Activated CD4-positive, alpha-beta T cell treated with anti-CD3 and anti-CD28 coated beads, Interleukin-2, amount 50 U/mL, for 24 hours (primary cell): ENCODE measurements at places on chromosomes 7 and 10.

GRCh38 chr10:34179280-34179679 is 635.8 kb downstream of the PARD3 start:
- DNase-seq, result no peak

GRCh38 chr7:70334871-70335270 is 736.6 kb downstream of the AUTS2 start:
- no peak for DNase-seq

- DNase-seq, result no peak
Measured at GRCh38 chr10:84613336-84614021, 285.1 kb downstream of the CCSER2 start.

GRCh38 chr7:159007996-159008389 is 136.7 kb downstream of the VIPR2 start:
- DNase-seq, result no peak

DNA sequence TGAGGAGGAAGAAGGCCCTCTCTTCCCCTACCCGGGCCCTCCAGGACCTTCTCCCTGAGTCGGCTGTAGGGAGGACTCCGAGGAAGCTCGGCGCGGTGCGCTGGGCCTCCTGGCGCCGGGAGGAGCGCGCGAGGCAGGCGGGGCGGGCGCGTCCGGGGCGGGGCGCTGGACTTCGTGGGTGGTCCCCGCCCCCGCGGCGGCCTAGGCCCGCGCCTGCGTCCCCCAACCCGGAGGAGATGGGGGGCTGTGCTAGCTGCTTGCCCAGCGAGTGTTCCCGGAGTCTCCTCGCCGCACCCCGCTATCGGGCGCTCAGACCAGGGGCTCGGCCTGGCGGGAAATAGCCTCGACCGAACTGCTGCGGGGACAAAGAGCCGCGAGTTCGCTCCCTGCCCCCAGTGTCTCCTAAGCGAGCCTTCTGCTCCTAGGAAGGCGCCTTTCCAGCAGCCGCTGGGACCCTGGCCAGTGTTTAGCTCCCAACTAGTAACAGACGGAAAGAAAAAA is 19.2 kb upstream of the SMO start:
- DNase-seq, result no peak

- no peak for DNase-seq
Measured at GRCh38 chr7:158616050-158616449, 28.4 kb upstream of the PTPRN2 start.

DNA sequence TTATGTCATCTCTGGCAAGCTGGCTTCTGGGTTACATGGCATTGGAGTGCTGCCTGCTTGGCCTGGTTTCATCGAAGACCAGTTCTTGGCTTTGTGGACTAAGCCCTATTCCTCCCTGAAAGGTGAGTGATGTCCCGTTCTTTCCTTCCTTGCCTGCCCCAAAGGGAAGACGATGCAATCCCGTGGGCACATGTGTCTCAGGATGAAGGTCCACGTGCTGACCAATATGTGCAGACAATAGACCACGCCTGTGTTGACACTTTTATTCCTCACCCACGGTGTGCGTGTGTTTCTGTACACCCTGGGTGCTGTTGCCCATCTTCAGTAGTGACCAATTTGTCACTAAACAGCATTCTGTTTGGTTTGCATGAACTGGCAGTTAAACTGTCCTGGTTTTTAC is 28.6 kb upstream of the SHH start:
- DNase-seq, result no peak

GRCh38 chr7:22183522-22184280 is 173.3 kb downstream of the RAPGEF5 start:
- DNase-seq, result no peak

- no peak for DNase-seq
Measured at GRCh38 chr7:41478187-41478586, 224.7 kb downstream of the INHBA start.

- peak; percentile 32 for DNase-seq
Measured at GRCh38 chr7:65269150-65269856, 104.4 kb upstream of the ZNF92 start.

DNA sequence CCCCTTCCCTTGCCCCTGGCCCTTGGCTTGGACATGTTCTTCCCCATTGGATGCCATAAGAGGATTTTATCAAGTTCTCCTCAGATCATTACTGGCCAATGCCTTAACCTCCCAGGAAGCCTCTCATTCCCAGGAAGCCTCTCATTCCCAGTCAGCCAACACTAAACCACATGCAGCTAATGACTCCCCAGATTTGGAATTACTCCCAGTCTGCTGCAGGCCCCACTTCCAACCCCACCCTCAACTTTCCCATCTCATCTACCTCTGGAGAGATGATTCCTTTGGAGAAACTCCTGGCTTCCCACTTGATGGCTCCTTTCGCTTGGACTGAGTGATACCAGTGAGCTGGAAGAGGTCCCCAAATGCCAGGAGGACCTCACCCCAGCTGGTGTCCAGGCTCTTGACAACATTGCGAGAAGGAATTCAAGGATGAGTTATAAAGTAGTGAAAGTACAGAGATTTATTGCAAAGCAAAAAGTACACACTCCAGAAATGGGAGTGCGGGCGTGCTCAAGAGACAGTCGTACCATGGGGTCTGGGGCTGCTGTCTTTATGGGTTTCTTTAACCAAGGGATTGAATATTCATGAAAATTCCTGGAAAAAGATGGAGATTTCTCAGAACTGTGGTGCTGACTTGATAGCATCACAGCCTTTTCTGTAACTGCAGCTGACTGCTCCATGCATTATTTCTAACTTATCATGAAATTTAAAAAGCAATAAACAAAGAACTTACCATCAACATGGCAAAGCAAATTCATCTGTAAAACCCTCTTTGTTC is 117.2 kb upstream of the ADCY1 start:
- DNase-seq, result no peak

DNA sequence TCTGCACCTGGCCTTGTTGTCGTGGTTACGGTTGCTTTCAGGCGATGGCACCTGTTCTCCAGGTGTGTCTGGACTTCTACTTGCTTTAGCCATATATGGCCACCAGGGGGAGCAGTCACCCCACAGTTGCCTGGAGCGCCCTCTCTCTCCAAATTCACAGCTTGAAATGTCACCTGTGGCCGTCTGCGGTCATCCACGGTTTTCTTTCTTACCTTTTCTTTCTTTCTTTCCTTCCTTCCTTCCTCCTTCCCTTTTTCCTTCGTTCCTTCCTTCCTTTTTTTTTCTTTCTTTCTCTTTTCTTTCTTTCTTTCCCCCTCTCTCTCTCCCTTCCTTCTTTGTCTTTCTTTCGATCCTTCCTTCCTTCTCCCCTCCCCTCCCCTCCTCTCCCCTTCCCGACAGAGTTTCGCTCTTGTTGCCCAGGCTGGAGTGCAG is 150.5 kb upstream of the VKORC1L1 start:
- peak; percentile 45 for DNase-seq

- DNase-seq, result no peak
Measured at GRCh38 chr7:75884476-75884875, 5.6 kb downstream of the RHBDD2 start.

DNA sequence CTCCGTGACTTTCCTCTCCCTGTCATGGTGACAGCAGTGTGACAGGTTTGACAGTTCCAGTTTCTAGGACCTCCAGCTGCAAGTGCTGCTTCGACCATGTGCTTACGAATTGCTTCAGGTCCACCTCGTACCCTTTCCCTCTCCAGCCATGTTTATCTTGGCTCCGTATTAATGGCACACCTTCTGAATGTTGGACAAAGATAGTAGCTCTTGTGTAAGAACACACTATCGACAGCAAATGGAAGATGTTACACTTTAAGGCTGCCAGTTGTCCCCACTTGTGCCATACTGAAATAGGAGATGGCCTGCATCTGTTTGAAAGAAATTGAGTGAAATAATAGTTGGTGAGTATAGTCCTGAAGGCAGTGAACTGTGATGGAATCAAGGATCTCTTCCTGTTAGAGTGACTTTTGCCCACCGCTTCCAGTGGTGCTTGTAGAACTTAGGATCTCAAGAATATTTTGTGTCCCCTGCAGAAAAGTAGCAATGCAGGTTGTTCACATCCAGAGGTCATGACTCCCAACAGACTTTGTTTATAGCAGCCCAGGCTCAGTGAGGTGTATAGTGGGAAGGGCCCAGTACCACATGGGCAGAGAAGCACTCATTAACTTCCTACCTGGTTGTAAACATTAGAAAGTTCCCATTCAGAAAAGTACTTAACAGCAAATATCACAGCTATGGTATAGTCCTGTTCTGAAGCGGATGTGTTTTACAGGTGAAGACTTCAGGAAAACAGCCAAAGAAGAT is 629.7 kb upstream of the GALNT17 start:
- no peak for DNase-seq

GRCh38 chr7:3482147-3482921 is 181.3 kb downstream of the SDK1 start:
- DNase-seq, result no peak
